ENCODE measurements at places on chromosomes 3 and 15.

GRCh38 chr3:19155375-19155774 is 7.1 kb downstream of the KCNH8 start:
- no peak for DNase-seq

GRCh38 chr3:161573136-161573535 is 76.5 kb downstream of the OTOL1 start:
- no peak for DNase-seq

DNA sequence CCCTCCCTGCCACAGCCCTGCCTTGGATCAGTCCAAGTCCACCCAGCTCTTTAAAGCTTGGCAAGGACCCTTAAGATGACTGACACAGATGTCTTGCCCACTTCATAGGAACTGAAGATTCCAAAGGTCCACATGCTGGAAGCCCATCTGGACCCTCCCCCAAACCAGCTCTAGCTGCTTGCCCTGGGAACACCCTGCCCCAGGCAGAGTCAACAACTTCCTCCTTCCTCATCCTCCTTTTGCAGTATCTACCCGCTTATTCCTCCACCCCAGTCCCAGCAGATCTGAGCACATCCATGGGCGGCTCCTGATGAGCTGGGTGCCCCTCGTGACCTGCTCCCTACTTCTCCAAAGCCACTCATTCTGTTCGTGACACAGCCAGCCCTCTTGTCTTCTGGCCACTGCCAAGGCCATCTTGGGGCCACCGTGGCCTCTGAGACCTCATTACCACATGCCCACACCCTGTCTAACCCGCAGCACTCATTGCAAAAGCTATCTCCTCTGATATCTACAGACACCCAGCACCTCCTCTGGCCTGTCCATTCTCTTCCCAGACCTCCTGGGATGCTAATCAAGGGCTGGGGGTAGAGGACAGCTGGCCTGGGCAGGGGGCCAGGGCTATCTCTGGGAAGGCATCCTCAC is 2.0 kb upstream of the PFKFB4 start:
- DNase-seq = peak; percentile 42

DNA sequence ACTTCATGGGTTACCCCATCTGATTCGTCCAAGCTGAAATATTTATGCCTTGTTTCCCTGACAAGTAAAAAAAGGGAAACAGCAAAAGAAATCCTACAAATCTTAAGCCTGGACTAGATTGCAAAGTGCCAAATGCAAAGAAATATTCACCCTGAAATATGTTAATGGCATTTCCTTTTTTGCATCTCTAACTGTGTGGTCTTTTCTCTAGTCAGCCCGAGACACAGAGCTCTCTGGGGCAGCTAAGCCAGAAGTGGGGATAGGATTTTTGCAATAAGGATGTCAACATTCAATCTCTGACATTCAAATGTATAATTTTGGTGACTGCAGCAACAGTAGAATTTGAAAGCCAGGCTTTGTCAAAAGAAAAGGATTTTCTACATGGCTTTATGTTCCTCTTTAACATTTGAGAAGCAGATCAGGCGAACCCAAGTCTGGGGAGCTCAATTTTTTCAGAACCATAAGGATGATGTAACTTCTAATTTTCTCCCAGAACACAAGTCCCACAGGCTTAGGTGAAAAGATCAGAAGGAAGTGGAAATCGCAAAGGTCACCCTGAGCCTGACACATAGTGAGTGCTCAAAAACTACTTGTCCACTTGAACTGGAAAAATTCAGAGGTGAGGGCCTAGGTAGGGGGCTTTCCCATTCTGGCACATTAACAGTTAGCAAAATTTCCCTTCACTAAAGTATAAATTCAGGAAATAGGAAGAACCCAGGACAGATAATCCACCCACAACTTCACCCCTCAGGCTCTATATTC is 28.2 kb upstream of the KCNMB3 start:
- DNase-seq = no peak

- DNase-seq = no peak
These were observed 17.2 kb downstream of the CCDC33 start for GRCh38 chr15:74253211-74253921.

GRCh38 chr3:127652246-127652995 is 20.3 kb upstream of the ABTB1 start:
- peak; percentile 37 for DNase-seq

DNA sequence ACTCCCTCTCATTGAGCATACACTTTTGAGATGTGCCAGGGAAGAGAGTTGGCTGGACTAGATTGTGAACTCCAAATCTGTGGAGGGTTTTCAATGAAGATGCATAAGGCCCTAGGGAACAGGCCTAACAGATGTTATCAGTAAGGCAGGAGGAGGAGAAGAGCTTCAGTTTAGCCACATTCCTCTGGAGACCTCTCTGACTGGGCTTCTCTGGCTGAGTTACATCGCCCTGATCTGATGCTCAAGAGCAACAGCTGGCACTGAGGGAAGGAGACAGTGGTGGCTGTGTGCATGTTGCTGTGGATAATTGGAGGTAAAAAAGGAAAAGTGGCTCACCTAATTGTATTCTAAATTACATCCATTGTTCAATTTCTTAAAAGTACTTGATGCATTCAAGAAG is 206.4 kb upstream of the CFAP20DC start:
- no peak for DNase-seq

DNA sequence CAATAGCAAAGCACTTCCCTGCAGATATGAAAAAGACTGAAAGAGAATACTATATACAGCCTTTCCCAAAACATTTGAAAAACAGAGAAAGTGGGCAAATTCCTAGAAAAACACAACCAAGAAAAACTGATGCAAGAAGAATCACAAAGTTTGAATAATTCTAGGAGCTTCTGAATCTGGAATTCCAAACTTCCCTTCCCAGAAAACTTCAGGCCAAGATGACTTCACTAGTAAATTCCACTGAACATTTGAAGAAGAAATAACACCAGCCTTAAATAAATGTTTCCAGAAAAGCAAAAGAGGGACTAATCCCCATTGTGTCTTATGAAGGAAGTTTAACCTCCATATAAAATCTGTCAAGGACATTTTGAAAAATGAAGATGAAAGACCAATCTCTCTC is 15.8 kb upstream of the NSMCE3 start:
- no peak for DNase-seq

GRCh38 chr3:179404307-179404706 is 47.0 kb downstream of the GNB4 start:
- no peak for DNase-seq

DNA sequence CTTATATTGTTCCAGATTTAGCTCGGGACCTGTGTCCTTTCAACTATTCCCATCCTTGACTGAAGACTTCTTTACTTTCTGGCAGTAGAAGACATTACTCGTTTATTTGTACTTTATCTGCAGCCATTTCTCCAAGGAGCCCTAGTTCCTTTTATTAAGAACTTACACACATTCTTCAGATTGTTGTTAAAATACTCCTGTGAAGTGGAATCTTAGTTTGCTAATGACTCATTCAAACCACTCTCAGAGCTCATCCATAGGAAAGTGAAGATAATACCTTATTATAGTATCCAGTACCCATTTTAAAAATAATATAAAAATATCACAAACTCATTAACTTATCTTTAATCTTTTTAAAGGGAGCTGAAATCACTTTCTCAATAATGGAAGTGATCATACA is 63.5 kb downstream of the C3orf70 start:
- no peak for DNase-seq

DNA sequence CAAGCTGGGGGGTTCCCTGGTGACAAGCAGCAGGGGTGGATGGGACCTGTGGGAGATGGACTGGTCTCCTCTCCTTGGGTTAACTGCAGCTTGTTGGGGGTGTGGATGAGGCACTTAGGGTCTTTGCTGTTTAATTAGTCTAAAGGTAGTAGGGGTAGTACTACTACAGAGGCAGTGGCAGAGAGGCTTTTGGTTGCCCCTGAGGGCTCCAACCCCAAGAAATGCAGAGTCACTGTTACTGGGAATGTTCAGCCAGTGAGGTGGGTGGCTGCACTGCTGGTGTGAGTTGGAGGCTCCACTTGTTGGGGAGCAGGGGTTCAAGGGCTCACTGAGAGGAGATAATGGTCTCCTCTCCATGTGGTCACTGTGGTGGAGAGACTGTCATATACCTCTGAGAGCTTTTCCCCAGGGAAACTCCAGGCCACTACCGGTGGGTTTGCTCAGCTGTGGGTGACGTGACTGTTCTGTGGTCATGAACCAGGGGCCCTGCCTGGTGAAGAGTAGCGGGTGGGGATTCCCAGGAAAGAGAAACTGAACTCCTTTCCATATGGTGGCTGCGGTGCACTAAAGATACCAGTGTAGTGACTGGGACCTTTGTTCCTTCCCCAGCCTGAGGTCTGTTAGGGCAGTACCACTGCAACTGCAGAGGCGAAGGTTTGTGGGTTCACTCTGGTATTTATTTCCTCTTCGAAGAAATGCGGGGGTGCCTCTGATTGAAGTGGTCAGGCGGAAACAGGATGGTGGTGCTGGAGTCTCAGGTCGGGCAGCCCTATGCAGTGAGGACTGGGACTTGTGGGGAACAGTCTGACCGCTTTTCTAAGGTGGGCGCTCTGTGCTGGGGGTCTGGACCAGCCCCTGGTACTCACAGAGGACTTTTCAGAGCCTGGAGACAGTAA is 68.9 kb upstream of the TNFSF10 start:
- DNase-seq = no peak
